ENCODE measurements at places on chromosomes 11 and 22. TPM values are rescaled to one million over a fixed set of nuclear protein-coding genes. Genes with fewer than 3 reads are reported as not detected.

Gene TRPC6
- 58.5 TPM for total RNA-seq

Gene APOA1
- 1.1 TPM for total RNA-seq

Gene OR52E8
- not detected for total RNA-seq

Gene GDPD4
- not detected for total RNA-seq

Gene ACRV1
- total RNA-seq: not detected

Gene CDC42BPG
- 4.3 TPM for total RNA-seq

Gene FAR1
- total RNA-seq: 151 TPM

Gene NF2
- 28.9 TPM for total RNA-seq

Gene BATF2
- total RNA-seq: 0.85 TPM

DNA sequence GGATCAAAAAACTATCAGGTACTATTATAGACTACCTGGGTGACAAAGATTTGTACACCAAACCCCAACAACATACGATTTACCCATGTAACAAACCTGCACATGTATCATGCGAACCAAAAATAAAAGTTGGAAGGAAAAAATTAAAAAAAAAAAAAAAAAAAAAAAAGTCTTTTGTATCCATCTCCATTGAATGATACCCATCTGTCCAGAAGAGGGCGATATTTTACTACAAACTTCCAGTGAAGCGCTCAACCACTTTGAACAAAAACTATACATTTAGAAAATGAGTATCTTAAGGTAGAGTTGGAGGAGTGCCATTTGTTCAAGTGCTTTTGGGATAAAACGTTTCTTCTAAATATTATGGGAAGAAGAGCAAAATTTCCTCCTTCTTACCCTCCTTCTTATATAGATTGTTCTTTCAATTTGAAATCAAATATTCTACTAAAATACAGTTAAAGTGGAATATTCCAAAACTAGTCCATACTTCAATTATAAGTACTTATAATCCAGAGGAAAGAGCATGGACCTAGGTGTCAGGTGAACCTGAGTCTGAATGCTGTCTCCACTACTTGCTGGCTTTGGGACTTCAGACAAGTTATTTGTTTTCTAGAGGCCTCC, 23.3 kb downstream of the ARL14EP start:
- DNase-seq: peak; percentile 36

DNA sequence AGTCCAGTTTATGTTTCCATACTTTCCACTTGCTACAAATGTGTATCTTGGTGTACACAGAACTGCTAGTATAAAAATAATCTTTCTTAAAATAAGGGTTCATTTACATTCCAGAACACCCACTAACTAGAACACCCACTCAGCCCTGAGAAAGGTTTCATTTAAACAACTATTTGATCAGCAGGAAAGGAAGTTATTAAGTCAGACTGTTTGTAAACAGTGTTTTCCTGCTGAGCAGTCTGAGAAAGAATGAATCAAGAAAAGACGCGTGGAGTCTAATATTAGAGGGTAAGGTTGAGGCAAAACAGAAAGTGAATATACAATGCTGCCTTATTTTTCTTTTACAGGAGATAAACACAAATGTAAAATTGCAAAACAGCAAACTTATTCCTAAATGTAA, 32.7 kb downstream of the NARS2 start:
- no peak for DNase-seq

- peak; percentile 49 for DNase-seq
Measured at GRCh38 chr22:37316875-37317371, 34.6 kb downstream of the CYTH4 start.

GRCh38 chr11:119389611-119390254, 8.2 kb upstream of the USP2 start:
- no peak for DNase-seq

DNA sequence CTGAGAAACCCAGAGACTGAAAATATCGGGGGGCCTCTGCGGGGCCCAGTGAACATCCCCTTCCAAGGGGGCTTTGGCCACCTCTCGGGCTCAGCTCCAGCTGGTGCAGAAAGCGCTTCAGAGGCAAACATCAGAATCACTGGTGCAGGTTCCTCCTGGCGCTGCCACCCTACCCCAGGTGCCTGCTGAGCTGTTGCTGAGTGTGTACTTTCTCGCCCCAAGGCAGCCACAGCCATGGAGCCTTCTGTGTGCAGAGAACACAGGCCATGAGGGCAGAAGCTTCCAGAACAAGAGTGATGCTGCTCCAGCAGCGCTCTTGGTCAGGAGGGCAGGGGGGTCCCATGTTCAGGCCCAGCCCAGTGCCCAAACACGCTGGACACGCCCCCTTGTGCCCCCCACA, 6.3 kb downstream of the DRD4 start:
- DNase-seq: no peak

- no peak for DNase-seq
Measured at GRCh38 chr11:19846654-19847305, 134.1 kb downstream of the NAV2 start.

DNA sequence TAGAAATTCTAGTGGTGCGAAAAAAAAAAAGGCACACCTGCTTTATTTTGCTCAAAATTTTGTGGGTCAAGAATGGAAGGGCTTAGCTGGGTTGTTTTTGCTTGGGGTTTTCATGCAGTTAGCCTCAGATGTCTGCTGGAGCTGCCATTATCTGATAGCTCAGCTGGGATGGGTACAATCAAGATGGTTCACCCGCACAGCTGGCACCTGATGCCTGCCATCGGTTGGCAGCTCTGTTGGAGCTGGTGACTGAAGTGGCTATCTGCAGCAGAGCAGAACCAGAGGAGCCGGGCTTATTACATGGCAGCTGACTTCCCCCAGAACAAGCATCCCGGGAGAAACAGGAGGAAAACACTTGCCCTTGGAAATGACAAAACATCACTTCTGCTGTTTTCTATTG, 12.1 kb upstream of the ELFN2 start:
- DNase-seq: no peak

GRCh38 chr11:108122166-108122628, 830 bp downstream of the ACAT1 start:
- DNase-seq: no peak

GRCh38 chr11:134019500-134019899, 49.4 kb upstream of the JAM3 start:
- no peak for DNase-seq

- DNase-seq: no peak
Measured at GRCh38 chr11:66918741-66919140, 39.4 kb downstream of the PC start.

- no peak for DNase-seq
Measured at GRCh38 chr11:8257003-8257664, 6.5 kb downstream of the LMO1 start.

GRCh38 chr22:42380769-42381551, 51.2 kb downstream of the NFAM1 start:
- no peak for DNase-seq

DNA sequence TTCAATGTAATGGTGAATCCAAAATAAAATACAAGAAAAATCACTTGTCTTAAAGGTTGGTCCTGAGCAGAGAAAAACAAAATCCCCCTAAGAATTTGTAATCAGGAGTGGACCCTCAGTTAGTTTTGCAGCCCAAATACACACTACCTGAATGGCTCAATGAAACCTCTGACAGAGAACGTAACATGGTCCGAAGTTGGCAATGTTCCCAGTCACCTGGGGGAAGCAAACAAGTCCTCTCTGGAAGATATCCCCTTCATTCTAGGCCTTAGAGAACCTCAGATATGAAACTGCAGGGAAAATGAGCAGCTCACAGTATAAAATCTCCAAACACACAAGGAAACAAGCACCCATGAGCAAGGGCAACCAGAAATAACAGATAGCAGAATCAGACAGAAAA, 58.2 kb downstream of the MORC2 start:
- no peak for DNase-seq

GRCh38 chr22:48346311-48346710, 1481.4 kb downstream of the BRD1 start:
- no peak for DNase-seq

DNA sequence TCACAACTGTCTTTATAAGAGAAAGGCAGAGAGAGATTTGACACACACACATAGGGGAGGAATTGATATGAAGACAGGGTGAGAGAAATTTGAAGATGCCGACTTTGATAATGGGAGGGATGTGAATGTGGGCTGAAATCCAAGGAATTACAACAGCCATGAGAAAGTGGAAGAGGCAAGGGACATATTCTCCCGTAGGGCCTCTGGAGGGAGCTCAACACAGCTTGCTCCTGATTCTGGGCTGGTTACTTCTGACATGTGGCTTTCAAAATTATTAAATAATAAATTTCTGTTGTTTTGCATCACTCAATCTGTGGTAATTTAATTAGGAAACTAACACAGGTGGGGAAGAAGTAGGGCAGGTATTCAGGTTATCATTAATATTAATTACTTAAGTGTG, 282.9 kb downstream of the LUZP2 start:
- no peak for DNase-seq

GRCh38 chr11:113393501-113393985, 6.0 kb downstream of the ANKK1 start:
- DNase-seq: no peak

DNA sequence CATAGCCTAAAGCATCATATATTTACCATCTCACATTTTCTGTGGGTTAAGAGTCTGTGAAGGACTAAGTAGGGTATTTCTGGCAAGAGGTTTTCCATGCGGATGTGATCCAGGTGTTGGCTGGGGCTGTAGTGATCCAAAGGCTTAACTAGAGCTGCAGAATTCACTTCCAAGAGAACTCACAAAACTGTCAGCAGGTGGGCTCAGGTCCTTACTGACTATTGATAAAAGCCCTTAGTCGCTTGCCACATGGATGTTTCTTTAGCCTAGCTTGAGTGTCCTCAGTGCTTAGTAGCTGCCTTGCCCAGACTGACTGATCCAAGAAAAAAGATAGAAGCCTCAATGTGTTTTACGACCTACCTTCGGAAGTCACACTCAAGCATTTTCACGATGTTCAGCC, 250.8 kb downstream of the CNTN5 start:
- no peak for DNase-seq

DNA sequence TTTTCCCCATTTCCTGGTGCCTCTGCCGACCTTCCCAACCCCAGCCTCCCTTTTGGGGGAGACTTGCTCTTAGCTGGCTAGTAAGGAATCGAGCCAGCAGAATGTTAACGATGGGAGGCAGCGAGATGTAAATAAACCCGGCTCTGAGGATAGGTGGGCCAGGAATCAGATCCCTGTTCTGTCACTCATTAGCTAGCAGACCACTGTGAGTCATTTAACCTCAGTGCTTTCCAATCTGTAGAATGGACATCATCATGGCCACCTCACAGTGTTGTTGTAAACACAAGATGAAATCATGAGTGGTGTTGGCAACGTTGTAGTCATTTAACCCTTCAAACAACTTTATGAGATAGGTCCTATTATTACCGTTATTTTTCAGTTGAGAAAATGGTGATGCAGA, 208.6 kb downstream of the KIRREL3 start:
- no peak for DNase-seq

GRCh38 chr11:22922672-22923071, 62.4 kb upstream of the CCDC179 start:
- DNase-seq: no peak

- no peak for DNase-seq
Measured at GRCh38 chr11:57432149-57432561, 5.2 kb upstream of the SLC43A3 start.

DNA sequence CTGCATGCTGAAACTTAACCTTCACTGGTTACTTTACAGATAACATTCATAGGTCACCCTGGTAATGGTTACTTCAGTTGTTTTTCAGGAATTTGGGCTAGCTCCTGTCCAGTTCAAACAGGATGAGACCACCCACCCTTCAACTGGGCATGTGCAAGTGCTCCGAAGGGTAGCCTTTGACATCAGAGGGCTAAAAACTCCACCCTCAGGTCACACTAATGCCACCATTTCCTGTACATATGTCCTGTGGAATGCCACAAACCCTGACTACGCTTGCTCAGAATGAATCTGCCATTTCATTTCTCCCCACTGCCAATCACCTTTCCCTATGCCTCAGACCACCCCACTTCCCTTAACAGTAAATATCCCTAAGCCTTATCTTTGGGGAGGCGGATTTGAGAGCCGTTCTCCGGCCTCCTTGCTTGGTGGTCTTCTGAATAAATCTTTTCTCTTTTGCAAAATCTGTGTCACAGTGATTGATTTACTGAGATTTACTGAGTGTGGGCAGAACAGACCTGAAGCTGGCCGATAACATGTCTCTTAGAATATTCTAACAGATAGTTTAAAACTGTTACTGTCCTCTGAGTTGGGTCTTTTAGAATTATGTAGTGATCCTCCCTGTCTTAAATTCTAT, 25.4 kb upstream of the FXYD2 start:
- no peak for DNase-seq

DNA sequence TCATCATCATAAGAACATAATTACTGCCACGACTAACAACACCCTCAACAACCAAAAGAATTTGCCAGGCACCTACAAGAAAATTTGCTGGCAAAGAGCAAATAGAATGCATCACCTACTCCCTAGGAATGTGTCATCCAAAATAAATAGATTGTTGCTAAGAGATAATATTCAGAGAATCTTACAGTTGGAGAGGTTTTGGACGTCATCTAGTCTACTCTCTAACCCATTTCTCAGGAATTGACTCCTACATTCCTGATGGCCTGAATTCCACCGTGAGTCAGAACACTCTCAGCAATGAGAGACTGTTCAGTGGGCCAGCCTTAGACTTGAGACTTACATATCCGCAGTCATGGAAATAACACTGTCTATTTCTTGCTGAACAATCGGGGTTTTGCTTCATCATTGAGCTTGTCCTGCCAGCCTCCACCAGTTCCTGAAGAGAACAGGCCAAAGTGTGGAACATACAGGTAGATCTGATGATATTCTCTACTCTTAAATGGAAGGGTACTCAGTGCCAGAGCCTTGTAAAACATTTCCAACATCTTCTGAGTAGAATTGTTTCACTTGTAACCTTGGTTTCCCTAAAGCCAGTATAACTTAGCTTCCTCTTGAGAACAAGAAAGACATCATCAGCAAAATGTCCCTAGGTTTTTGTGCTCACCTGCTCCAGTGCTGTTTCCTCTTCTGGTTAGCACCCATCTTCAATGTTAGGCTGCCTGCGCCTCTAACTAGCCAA, 8.3 kb downstream of the KIRREL3 start:
- DNase-seq: no peak

Measured in urinary bladder (tissue), 4 donors.